BJ (cell line): ENCODE measurements at places on chromosomes 1 and 21. TPM values are rescaled to one million over a fixed set of nuclear protein-coding genes. Genes with fewer than 3 reads are reported as not detected.

DNA sequence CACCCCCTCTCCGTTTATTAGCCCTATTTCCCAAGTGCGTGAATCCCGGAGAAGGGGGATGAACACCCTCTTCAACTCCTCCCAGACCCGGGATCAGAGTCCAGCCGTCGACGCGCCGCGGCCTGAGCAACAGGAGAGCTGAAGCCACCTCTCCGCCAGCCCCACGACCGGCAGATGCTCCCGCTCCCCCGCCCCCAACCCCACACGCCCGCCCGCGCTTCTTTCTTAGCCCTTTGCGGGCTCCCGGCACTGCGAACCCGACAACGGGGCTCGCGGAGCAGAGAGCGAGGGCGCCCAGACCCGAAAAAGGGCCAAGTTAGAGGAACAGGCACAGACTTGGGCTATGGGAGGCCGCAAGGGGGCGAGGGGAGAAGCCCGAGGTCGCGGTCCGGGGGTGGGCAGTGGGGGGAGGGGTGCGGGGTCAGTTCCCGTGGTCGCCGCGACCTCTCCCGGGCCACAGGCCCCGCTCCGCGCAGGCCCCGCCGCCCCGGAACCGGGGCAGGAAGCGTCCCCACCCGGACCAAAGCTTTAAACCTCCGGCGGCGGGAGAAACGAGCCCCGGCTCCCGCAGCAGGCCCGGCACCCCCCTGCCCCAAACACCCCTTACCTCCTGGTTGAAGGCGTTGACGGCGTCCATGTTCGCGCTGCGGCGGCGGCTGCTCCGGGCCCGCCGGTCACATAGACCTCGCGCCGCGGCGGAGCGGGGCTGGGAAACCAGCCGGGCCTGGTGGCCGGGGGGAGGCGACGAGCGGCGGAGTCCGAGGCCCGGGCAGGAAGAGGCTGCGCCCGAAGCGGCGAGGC is 662 bp downstream of the SCAF4 start:
- no peak for DNase-seq

DNA sequence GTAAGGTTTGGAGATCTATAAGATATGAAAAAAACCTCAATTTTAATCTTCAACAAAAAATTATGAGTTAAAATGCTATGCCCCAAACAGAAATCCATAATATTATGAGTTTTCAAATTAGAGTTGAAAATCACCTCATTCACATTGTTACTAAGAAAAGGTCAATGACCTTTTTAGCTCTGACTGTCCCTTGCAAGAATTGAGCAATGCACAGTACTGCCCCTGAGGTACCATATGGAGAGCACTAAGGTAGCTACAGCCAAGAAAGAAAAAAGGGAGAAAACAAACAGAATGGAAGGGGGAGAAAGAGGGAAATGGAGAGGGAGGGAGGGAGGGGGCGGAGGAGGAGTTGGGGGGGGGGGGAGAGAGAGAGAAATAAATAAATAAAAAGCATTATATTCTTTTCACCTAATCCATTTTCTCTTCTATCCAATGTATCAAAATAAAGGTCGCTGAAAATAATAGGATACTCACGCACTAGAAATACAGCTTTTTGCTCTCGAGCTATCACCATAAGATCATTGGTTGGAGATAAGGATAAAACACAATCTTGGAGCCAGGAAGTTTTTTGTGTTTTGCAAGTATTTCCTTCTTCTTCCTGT is 58.8 kb downstream of the RAB3GAP2 start:
- no peak for DNase-seq

The RIMKLA gene
- polyA plus RNA-seq: 0.01 and 0.02 TPM in 2 replicates

The C1orf185 gene
- not detected in 2 replicates for polyA plus RNA-seq

- no peak for DNase-seq
These were observed 473.4 kb downstream of the CAMTA1 start for GRCh38 chr1:7258589-7259135.

- DNase-seq: no peak
These were observed 1157.3 kb downstream of the PLA2G4A start for GRCh38 chr1:187985897-187986654.

The GBP1 gene
- polyA plus RNA-seq: 55.3 and 60.1 TPM in 2 replicates

The CFHR1 gene
- 0.26 and 0.33 TPM in 2 replicates for polyA plus RNA-seq

The CYP4B1 gene
- not detected in 2 replicates for polyA plus RNA-seq

- no peak for DNase-seq
These were observed 1.1 kb upstream of the KCNT2 start for GRCh38 chr1:196609370-196609737.

DNA sequence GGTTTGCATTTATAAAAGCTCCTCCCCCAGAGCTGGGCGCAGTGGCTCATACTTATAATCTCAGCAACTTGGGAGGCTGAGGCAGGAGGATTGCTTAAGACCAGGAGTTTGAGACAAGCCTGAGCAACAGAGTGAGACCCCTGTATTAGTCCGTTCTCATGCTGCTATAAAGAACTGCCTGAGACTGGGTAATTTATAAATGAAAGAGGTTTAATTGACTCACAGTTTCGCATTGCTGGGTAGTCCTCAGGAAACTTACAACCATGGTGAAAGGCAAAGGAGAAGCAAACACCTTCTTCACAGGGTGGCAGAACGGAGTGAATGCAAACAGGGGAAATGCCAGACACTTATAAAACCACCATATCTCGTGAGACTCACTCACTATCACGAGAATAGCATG is 52.5 kb downstream of the ZNF684 start:
- no peak for DNase-seq

DNA sequence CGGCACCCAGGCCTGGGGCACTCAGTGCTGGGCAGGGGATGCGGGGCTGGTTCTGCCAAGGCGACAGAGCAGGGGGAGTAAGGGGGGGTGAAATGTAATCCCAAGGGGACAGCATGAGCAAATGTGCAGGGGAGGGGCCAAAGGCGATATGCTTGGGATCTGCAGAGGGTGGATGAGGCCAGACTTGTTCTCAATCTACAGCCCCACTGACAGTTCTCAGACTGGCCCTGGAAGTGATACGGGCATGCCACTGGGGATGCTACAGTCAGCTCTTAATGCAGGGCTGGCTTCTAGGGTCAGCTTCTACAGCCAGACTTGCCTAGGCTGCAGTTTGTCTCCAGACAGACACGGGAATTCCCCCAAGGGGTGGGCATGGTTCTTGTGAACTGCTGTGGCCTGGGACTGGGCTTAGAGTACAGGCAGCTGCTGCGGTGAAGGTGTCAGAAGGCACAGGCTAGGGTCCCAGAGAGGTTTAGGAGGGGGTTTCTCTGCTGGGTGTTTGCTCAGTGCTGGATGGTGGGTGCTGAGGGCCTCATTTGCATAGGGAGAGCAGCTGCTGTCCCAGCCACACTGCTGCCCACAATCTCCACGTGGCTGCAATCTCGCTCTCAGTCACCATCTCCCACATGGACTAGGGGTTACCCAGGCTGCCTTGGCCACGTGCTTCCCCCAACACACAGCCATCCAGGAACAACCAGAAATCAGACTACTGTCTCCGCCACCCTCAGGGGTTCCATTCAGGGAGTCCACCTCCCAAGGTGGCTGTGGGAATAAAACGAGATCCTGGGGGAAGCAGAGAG is 190.1 kb downstream of the HIVEP3 start:
- no peak for DNase-seq

DNA sequence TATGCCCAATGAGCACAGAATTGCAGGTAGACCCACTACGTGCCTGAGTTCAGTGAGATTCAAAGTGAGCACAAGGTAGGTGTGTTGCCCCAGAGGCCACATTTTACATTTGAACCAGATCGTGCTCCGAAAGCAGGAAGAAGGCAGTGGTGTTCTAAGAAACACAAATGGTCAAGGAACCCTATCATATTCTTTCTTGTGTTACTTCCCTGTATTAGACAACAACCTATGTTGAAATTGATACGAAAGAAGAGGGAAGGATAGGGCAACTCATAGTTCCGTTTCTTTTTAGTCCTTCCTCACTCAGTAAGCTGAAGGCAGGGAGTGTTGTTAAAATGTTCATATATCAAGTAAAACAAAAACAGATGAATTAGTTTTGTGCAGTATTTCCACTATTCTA is 33.9 kb downstream of the OLFML2B start:
- no peak for DNase-seq

The FCRL5 gene
- not detected in 2 replicates for polyA plus RNA-seq

The ADAM30 gene
- polyA plus RNA-seq: not detected in 2 replicates

GRCh38 chr1:36876990-36877389 is 157.3 kb downstream of the GRIK3 start:
- no peak for DNase-seq

- DNase-seq: no peak
These were observed 40.8 kb downstream of the SLC37A1 start for GRCh38 chr21:42554251-42554961.

The CACHD1 gene
- 3.0 and 3.7 TPM in 2 replicates for polyA plus RNA-seq

The MAGI3 gene
- 1.9 and 2.4 TPM in 2 replicates for polyA plus RNA-seq

GRCh38 chr1:93499533-93499932 is 51.6 kb downstream of the FNBP1L start:
- DNase-seq: no peak

DNA sequence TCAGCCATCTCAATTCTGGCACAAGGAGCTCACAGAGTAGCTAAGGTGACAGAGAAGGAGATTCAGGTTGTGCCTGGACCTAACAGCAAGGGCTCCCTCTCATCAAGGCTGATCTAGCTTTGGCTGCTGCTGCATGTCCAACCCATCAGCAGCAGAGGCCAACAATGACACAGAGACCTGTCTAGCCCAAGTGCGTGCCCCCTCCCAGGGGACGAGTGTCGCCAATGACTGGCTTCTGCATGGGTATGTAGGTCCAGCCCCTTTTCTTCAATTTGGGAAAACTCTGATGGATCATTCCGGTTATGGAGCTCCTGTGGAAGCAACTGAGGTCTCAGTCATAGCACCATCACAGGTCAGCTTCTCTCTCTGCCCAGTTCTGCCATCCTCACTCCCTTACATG is 83.3 kb downstream of the KCNJ15 start:
- DNase-seq: no peak

The CRYAA gene
- polyA plus RNA-seq: not detected in 2 replicates

DNA sequence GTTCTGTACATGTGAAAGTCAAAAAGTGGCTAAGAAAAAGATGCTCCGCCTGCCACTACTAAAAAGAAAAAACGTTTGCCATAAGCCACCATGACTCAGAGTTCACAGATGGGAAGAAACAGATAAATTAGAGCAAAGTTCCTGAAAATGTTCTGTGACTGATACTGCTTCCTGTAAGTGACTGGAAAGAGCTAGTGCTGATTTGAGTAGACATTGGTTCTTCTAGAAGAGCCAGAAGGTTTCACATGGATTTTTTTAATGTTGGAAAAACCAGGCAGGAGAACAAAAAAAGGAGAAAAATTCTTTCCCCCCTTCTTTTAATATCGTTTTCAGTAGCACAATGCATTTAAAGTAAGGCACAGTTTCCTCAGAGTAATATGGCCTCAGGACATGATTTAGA is 221.4 kb downstream of the HLX start:
- peak; percentile 80 for DNase-seq

DNA sequence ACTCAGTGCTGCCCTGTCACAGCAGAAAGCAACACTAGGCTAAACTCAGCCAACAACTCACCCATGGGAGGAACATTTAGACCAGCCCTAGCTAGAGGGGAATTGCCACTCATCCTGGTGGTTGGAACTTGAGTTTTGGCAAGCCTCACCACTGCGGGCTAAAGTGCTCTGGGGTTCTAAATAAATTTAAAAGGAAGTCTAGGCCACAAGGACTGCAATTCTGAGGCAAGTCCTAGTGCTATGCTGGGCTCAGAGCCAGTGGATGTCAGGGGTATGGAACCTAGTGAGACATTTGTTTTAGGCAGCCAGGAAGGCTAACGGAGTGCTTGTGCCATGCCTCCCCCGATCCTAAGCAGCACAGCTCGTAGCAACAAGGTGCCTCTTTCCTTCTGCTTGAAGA is 78.0 kb downstream of the RGS13 start:
- no peak for DNase-seq

DNA sequence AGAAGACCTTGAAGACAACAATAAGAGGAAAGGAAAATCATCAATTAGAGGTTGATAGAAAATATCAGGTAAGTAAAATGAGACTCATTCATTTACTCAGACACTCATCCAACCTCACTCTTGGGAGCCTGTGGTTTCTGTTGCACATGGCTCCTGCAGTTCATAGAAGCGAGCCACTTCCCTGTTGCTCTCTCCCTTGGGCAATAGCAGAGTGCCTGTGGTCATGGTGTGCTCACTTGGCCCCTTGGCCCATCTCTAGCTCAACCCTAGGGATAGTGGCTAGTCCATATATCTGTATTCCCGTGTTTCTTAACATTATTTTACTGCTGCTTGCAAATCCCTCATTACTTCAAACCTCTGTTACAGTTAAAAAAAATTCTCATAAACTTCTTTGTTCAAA is 368.6 kb downstream of the PTPRC start:
- DNase-seq: no peak

- DNase-seq: no peak
These were observed 1.6 kb downstream of the ELF3 start for GRCh38 chr1:202011994-202012393.

DNA sequence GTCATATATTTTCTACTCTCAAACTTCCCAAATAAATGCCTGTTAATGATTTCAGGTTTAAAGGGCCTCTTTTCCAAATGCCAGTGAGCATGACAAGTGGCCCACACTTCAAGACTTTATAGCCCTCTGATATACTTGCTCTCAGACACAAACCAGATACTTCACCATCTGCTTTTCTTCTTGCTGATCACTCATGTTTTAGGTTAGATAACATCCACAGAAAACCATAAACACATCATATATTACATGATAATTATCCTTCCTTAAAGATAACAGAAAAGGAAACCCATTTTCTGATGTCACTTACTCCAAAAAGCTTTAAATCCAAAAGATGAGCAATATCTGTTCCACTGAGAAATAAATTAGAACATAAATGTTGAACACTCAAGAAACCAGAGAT is 723.5 kb downstream of the LTN1 start:
- DNase-seq: no peak

- DNase-seq: no peak
These were observed 38.2 kb downstream of the URB2 start for GRCh38 chr1:229664133-229664689.
